ENCODE measurements at places on chromosomes 6 and 20.

DNA sequence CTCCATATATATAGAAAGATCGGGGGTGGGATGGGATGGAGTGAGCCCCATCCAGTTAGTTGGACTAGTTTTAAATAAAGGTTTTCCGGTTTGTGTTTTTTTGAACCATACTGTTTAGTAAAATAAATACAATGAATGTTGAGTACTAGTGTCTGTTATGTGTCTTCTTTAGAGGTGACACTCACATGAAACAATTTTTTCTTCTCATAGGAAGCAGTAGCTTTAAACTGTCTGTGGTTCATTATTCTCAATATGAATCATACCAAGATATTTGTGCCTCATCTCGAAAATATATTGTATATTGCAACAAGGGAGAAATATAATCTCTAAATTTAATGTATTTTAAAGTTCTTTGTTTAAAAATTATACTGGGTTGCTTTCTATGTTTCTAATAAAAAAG lies 33.4 kb downstream of the HSF2 start:
- DNase-seq, result no peak

- DNase-seq, result no peak
Observed at GRCh38 chr20:22946596-22946995, 88.5 kb upstream of the SSTR4 start.

- DNase-seq, result no peak
Observed at GRCh38 chr6:79824202-79824601, 123.2 kb downstream of the ELOVL4 start.

GRCh38 chr6:33008944-33009861 lies at the start of gene HLA-DOA:
Gene HLA-DOA, minus strand, starts transcription at chr6:33009591.
- DNase-seq, result peak; percentile 92

DNA sequence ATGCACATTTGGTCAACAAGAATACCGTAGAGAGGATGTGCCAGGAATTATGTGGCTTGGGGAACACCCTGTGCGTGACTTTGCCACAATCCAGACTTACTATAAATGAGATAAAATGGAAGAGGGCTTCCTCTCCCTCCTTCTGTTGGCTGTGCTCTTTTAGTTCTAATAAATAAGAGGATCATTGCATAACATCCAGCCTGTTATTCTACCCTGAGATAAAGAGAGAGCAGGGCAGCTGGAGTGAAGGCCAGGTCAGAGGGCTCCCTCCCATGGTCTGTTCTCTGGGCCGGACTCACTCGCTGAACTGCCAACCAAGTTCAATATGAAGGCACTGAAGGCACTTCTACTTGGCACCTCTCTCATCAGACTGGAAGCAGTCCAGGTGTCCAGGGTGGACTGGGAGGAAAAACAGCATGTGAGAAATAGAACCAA lies 91.7 kb downstream of the MTFR2 start:
- no peak for DNase-seq

DNA sequence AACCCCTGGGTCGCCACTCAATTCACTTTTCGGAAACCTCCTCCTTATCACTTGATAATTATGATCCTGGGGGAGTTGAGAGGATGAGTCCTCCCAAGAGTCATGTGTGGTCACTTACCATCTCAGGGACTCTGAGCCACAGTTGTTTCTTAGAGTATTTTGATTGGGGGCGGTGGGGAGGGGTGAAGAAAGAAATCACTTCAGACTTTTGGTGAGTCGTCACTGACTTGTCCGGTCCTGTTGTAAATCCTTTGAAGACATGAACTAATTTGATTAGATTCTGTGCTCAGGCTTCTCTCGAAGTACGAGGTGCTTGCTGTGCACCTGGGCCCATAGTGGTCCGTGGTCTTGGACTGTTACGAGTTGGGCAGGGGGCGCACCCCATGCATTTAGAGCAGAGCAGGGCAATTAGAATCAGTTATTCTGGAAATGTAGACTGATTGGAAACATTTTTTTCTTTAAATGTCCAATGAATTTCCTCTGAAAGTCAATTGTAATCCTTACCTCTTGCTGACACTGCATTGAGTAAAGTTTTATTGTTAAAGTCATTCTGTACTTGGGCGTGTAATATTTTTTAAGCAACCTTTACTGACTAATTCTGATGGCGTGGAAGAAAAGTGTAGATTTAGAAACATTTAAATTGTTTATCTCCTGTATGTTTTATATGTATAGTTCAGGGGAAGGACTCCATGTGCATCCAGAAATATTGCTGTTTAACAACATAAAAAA lies 173.4 kb downstream of the SLC16A10 start:
- DNase-seq, result peak; percentile 17

GRCh38 chr6:137115658-137116057 lies 57.8 kb downstream of the IL22RA2 start:
- DNase-seq, result no peak

GRCh38 chr20:13102237-13102636 lies 93.5 kb downstream of the SPTLC3 start:
- no peak for DNase-seq

- DNase-seq, result no peak
Observed at GRCh38 chr6:21406316-21406715, 187.2 kb upstream of the SOX4 start.

DNA sequence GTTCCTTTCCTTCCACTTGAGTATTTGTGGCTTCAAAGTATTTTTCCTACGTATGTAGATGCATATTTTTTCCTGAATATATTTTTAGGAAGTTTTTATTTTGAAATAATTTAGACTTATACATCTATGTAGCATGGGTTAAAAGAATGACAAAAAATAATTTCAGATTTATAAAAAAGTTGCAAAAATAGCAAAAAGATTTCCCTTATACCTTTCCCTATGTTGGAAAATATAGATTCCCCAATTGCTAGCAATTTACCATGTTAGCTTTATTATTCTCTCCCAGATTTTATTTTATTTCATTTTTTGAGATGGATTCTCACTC lies 69.8 kb downstream of the SCAND1 start:
- DNase-seq, result no peak

GRCh38 chr6:142975365-142975764 lies 30.4 kb upstream of the HIVEP2 start:
- DNase-seq, result no peak

DNA sequence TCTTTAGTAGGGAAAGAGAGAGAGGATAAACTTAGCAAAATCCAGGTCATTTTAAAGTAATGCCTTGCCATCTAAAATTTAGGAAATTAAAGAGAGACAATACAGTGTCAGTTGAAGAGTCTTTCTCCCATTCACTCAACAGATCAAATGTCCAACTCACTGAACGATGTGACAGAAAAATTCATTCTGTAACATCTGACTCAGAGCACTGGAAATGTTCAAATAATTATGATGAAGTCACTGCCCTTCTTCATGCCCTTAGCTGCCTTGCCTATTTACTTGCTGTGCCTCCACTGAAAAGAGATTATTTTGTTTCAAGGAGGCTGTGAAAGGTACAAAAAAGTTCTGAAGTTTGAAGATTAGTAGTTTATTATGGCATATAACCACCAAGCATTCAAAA lies 434.8 kb downstream of the ADGRB3 start:
- DNase-seq, result no peak

GRCh38 chr6:103273048-103273447 lies 1586.7 kb downstream of the HACE1 start:
- peak; percentile 47 for DNase-seq

GRCh38 chr6:82246802-82247504 lies 591 bp downstream of the IBTK start:
- DNase-seq, result peak; percentile 51

DNA sequence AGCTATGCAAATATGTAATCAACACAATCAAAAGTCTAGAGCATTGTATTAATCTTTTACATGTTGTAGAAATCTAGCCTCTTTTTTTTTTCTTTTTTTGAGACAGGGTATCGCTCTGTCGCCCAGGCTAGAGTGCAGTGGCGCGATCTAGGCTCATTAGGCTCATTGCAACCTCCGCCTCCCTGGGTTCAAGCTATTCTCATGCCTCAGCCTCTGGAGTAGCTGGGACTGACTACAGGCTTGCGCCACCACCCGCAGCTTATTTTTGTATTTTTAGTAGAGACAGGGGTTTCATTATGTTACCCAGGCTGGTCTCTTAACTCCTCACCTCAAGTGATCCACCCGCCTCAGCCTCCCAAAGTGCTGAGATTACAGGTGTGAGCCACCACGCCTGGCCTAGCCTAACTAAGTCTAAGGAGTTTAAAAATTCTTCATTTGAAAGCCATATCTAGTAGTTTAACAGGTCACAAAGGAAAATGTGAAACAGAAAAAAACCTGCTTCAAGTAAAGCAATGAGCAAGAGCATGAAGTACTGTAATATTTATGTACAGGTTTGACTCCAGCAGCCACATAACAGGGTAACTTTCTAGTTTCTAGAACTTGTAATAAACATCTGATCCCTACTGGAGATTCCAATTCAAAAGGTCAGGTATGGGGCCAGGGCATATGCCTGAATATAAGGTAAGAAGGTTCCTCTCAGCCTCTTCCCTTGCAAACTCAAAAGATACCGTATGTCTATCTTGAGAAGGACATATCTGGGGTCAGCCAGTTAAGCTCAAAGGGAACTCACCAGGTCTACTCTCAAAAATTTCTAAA lies 4.4 kb downstream of the CPNE1 start:
- DNase-seq, result no peak

DNA sequence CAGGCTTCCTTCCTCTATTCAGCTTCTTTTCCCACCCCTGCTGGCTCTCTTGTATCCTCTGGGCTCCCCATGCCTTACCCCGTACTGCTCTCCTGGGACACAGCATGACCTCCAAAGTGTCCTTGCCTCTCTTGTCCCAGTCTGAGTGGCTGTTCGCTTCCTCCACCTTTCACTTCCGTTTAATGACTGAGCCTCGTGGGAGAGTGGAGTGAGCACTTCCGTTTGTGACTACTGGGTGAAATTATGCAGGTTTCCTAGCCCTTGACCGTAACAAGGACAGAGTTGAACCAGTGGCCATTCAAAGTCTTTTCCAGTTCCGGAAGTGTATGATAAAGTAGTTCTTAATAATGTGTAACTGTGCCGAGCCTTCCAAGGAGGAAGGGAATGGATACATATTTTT lies 109.2 kb downstream of the ARID1B start:
- DNase-seq, result peak; percentile 52

DNA sequence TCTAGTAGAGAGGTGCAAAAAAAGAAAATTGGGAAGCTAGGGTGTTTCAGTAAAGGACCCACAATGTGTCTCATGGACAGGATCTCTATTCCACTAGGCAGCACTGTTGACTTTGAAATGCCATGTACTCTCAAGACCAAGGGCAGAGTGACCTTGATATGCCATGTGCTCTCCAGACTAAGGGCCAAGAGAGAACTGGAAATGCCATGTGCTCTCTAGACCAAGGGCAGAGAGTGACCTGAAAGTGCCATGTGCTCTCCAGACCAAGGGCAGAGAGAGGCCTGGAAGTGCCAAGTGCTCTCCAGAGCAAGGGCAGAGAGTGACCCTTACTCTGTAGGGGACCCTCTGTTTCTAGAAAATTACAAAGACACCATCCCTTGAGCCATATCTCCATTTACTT lies 49.3 kb upstream of the HTR1B start:
- DNase-seq, result no peak

DNA sequence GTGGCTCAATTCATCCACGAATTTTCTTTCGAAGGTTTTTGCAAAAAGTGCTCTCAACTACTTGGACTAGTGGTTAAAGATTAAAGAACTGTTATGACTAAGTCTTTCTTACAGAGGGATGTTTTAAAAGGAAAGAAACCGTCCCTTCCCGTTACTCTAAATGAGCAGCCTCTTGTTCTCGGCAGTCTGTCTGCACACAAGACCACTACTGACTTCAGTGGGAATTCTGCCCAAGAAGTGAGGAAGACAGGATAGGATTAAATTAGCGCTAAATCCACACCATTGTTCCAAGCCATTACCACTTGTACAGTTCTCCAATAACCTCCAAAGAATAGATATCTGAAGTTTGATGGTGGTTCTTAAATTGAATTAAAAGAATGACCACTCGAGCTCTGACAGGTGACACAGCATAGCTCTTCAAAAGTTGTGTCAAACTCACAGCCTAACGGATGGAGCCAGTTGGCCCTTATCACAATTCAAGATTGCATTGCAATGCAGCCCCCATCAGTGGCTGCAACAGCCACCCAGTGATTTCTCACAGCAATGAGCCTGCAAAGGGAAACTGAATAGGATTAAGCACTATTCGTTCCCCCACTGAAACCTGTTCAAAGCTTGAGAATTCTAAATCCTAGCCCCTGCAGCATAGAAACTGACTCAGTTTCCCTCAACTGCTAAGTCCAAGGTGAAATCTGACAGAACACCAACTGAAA lies 1.8 kb downstream of the EPB41L2 start:
- peak; percentile 58 for DNase-seq

DNA sequence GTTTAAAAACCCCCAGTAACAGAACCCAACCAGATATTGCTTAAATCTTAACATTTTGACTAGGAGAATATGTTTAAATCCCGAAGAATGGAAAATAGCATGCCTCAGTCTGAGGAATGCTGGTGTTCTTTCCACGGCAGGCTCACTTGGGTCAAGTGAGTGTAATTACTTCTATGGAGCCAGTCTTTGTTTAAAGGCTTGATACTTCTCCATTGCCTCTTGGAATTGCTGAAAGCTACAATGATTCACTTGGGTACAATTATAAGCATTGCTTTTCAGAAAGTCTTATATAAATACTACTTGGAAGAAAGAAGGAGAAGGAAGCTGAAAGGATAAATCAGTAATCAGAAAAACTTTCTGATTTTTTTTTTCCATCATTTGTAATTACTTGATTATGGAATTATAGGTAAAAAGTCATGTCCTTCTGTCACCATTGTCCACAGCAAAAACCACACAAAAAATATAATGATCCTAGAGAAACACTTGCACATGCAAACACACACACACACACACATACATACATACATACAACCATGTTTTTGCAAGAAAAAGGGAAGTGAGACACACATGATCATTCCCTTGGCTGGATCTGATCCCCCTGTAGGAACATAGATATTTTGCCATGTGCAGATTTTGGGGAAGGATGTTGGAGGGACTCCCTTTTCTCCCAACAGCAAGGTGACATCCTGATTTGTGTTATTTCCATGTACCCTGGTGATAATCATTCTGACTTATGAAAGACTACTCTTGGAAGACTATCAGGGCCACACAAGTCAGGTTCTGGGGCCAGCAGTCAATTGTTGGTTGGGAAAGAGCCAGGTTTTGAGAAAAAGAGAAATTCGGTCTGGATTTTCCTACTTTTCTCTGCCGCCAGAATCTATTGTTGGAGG lies 396.0 kb upstream of the BTBD3 start:
- DNase-seq, result no peak

DNA sequence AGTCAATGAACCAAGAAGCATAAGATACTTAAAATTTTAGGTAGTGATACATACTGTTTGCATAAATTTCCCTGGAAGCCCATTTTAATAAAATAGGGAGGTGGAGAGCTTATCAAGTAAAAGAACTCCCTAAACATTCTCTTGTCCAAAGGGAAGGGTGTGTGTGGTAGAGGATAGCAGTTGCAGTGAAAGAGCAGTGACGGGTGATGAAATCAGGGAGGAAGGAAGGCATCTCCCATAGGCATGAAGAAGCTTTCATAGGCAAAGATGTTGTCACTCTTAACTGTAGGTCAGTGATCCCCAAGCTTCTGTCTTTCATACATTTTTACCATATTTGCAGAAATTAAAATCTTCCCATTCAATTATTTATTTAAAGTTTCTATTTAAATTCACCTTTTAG lies 60.0 kb upstream of the ZNF831 start:
- no peak for DNase-seq
